Left ventricle myocardium superior (tissue), 1 donor: ENCODE measurements at places on chromosomes 7 and 10. TPM values are rescaled to one million over a fixed set of nuclear protein-coding genes. Genes with fewer than 3 reads are reported as not detected.

GRCh38 chr7:46613551-46613950, 692.5 kb upstream of the IGFBP3 start:
- no peak for DNase-seq

DNA sequence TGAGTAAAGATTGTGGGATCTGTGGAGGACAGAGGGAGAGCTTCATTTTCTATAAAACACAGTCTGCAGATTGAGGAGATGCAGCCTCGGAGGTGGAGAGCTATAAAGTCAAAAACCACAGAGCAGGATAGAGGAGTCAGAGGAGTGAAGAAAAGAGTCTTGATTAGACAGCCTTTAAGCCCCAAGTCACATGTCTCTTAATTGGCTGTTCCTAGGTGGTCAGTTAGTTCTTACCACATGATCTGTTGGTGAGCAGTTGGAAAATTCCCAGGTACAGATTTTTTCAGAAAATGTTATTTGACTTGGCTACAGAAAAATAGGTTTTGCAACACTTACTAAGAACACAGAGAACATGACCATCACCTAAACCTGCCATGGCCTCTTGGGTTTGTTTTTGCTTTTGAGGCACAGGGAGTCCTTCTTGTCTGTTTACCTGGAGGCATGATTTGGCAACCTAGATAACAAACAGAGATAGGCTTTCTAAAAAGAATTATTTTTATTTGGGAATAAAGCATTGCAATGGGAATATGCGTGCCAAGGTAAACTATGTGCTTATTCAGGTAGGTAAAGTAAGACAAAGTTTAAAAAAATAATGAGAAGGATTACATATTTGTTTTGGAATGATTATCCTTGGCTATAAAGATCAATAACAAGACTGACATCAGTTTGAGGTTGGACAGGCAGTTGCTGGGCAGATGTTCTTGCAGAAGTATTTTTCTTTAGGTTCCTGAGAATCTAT, 604 bp upstream of the CYP3A43 start:
- DNase-seq, result no peak

DNA sequence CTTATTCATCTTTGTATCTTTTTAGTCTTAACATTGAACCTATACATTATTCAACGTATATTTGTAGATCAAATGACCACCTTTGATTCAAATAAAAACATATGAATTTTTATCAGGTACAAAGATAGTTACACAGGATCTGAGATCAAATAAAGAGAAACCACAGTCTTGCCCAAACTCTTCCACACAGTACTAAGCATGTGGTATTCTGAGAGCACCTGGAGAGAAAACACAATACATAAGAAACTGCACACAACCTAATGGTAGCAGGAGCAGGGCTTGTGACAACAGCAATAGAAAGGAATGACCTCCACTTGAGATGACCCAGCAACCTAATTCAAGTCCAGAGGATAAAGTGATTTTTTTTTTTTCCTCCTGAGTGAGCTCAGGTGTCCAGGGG, 6.5 kb upstream of the WASL start:
- DNase-seq, result no peak

Gene PAPOLB
- 0.05 TPM for total RNA-seq

Gene GJC3
- total RNA-seq, result 0.30 TPM

DNA sequence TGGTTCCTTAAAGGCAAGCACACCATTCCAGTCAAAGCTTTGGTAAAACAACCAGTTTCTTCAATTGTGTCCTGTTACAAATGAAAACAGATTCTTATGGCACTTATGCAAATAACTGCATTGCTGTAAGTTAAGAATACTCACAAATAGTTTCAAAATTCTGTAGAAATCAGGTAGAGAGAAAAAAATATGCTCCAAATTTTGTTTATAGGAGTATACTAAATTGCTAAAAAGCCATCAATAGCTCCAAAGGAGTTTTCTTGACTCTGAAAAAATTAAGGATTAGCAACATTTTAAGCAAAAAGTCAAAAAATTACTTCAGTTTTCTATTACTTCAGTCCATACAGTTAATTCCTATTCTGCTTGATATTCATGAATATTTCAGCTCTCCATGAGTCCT, 51.3 kb upstream of the KAT6B start:
- no peak for DNase-seq

Gene FAM237B
- not detected for total RNA-seq

GRCh38 chr7:377080-378040, 87.4 kb downstream of the FOXL3 start:
- DNase-seq, result peak; percentile 41

DNA sequence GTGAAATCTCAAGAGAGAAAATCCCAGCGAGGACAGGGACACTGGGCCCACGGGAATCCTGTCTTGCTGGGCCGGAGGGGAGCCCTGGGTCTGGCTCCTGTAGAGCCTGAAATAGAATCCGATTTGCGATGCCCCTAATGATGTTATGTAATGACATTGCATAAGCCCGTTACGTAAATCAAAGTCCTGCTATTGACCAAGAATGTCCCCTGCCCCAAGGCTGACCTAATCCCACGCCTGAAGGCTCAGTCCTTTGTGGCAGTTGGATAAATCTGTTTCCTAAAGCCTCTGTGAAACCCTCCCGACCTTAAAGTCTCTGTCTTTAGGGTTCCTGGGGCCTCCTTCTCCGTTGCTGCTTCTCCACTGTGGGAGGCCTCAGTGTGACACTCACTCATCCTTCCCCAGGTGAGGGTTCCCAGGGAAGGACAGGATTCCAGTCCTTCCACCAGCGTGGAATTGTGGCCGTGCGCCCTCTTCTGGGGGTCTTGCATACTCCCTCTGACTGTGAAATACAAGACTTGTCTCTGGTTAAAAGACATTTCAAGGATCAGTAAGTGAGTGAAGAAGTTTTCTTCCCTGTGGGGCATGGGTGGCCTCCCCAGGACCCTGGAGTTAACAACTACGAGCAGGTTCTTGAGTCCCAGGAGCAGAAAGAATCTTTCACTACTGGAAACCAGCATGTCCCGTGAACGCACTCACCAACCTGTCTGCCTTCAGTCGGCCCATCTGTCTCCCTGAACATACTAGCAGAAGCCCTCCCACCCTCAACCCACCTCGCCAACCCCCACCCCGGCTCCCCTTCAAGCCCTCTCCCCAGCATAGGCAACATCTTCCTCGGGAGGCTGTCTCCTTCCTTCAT, 19.8 kb downstream of the ZNF467 start:
- DNase-seq, result peak; percentile 59

Gene PRLHR
- total RNA-seq, result not detected

DNA sequence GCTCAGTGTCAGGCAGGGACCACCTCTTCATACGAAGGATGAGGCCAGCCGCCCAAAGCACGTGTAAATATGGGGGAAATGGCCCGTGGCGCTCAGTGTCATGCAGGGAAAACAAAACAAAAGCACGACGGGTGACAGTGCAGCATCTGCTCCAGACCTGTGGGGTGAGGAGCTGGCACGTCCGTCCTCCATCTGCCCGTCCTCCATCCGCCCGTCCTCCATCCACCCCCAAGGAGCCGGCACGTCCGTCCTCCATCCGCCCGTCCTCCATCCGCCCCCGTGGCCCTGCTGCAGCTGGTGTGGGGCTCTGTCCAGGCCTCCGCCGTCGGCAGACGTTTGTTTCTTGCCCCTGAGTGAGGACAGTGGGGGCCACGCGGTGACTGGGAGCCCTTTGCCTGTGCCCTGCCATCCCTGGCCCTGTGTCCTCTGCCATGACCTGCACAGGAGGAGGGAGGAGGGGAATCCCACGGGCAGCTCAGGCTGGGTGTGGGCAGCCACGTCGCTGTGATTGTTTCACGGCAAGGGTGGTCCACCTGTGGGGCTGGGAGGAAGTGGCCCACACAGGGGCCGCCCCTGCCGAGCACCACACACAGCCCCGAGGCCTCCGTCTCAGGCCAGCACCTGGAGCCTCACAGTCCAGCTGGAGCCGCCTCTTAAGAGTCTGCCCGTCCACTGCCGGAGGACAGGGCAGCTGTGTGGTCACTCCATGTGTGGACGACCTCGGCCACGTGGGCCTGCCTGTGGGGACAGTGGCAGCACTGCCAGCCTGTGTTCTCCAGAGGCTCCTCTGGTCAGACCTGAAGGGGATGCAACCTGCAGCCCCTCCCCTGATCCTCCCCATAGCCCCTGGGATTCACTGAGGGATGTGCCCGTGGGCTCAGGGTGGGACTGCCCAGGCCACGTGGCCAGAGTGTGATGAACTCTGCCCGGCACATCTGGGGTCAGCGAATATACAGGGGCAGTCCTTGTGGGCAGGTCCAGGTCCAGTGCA, 38.2 kb upstream of the DPYSL4 start:
- DNase-seq, result peak; percentile 16

DNA sequence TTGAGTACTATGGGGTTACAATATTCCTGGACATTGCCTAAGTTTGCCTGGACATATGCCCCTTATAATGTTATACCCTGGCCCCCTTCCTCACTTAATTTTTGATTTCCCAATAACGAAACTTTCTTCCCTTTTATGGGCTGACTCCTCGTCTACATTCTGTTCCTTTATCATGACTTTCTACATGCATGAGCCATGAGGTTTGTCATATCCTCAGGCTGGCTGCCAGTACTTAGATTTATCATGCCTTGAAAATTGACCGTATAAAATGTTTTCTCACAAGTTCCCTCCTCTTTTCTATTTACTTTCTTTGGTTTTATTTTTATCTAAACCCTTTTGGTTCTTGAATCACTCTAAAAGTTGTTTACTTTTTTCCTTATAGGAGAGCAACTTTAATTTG, 4.7 kb downstream of the DNAH11 start:
- no peak for DNase-seq

Gene ADAMTS14
- total RNA-seq, result 0.10 TPM

DNA sequence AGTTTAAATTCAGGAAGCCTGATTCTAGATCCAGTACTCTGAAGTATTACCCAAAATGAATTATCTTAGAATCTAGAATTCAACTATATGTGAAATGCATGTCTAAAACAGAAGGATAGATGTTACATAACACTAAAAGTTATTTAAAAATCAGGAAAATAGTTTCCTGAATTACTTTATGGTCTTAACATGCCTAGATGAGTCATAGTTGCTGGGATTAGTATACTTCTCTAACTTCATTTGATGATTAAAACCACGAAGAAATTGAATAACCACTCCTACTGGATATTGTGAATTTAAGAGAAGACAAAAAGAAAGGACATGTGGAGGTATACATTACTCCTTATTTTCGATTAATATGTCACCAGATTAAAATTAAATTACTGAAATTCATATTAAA, 65.5 kb downstream of the ATAD1 start:
- DNase-seq, result no peak

DNA sequence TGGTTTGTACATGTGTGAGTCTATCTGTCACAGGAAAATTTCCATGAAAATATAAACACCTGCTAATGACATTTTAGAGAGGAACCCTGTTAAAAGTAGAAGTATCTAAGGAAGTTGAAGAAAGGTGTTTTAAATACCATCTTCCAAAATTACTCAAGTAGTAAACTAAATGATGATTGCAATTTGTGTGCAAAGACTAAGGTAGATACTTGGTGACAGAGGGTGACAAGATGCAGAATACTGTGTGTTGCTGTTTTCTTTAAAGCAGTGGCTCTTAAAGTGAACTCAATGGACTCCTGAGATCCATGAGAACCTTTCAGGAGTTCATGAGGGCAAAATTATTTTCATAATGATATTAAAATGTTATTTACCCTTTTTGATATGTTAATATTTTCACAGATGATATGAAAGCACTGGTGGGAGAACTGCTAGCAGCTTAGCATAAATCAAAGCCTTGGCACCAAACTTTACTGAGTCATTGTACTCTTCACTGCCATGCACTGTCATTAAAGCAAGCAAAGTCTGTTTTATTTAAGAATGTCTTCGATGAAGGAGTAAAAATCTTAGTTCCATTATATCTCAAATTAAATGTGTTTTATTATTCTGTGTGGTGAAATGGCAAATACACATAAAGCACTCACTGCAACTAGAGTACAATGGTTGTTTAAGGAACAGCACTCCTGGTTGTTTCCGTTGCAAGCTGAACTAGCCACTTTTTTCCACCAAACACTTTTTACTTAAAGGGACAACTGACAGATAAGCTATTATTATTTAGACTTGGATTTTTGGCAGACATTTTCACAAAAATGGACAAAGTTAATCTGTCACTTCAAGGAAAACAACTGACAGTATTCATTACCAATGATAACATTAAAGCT, 133.7 kb downstream of the LRRN3 start:
- DNase-seq, result no peak

DNA sequence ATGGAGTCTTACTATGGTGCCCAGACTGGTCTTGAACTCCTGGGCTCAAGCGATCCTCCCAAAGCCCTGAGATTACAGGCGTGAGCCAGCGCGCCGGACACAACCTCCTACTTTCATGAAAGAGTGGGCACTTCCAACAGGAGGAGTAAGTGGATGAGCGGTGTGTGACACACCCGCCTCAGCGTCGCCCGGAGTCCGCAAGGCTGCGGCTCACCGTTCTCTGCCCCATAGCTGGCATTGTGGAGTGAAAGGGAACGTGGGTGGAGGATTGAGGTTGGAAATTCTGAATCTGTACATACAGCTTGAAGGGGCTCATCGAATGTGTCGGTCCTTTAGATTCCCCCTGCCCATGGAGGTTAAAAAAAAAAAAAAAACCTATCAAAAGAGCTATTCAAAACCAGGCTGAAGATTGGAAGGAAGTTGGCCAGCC, 524 bp upstream of the PRXL2A start:
- DNase-seq, result peak; percentile 50

- no peak for DNase-seq
Measured at GRCh38 chr7:64266341-64266919, 38.2 kb downstream of the ZNF679 start.

GRCh38 chr7:148031811-148032210, 558.8 kb upstream of the C7orf33 start:
- no peak for DNase-seq

Gene CADPS2
- 29.1 TPM for total RNA-seq
